ENCODE measurements at places on chromosomes 16 and 17.
A peak's percentile ranks its signal among the peaks of the same experiment; 100 is the strongest.

- DNase-seq, result peak; percentile 54
Observed at GRCh38 chr17:27244491-27245223, 49.3 kb upstream of the WSB1 start.

DNA sequence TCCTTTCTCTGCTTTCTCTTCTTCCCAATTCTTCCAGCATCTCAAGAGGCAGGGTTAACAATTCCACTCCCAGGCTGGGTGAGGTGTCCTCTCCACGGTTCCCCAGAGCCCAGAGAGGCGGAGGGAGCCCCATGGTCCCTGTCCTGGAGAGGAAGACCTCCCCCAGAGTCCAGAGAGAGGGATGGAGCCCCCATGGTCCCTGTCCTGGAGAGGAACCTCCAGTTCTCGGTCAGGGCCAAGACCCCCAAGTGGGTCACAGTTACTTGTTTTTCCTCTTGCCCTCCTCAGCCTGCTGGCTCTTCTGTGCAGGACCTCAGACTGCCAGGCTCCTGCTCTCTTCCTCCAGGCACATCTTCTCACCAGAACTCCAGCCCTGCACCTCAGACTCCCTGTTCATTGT, 135.2 kb downstream of the RPTOR start:
- DNase-seq, result no peak

- no peak for DNase-seq
Observed at GRCh38 chr16:84686707-84687298, 13.0 kb upstream of the USP10 start.

DNA sequence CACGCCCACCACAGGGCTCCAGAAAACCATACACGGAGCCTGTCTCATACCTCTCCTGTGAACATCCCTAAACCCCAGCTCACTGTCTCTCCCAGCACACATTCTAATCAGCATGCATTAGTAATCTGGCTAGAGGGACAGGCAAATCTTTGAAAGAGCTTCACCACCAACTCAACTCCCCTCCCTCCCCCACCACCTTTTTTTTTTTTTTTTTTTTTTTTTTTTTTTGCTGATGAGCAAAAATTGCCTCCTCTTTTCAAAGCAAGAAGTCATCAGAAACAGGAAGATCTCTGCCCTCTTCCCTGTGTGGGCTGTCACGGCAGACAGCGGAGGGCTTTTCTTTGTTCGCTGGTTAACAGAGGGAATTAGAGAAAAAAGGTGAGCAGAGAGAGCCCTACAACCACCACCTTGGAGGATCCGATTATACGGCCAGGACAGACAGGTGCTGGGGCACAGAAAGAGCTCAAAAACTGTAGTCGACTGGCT, 19.9 kb downstream of the GAS7 start:
- no peak for DNase-seq

DNA sequence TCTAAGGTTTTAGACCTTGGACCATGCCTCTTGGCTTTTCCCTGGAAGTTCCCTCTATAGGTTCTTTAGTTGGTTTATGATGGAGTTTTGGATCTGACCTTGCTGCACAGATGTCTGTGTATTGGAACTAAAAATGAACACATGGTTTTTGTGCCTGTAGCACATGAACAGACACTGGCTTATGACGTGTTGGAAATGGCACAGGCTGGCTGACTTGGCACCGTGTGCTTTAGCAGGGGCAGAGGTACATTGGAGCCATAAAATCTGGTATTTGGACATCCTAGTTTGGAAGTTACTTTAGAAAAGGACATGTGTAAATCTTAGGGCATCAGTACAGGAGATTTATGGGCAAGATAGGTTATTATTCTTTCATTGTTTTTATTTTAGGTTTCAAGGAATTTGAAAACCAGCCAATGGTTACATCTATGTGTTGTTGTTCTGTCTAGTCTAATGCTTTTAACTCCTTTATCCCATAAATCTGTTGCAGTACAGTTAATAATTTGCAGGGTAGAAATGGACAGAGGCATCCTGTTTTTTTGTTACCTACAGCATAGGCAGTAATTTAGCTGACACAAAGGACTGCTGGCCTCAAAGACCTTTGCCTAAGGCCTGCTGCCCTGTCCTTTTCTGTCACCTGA, 6.0 kb downstream of the SOCS7 start:
- no peak for DNase-seq

DNA sequence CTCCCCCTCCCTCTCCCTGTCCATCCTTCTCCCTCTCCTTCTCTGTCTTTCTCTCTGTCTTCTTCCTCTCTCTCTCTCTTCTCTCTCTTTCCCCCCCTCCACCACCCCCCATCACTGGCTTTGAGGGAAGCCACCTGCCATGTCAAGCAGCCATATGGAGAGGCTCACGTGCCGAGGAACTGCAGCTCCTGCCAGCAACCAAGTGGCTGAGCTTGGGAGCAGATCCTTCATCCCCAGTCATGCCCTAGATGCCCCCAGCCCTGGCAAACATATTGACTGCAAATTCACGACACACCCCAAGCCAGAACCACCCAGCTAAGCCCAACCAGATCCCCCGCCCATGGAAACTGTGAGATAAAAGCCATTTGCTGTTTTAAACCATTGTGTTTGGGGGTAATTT, 40.9 kb upstream of the RBFOX3 start:
- no peak for DNase-seq

GRCh38 chr17:67152824-67153223, 92.2 kb downstream of the HELZ start:
- no peak for DNase-seq

GRCh38 chr17:1365445-1366039, 34.5 kb downstream of the YWHAE start:
- peak; percentile 90 for DNase-seq

GRCh38 chr17:73187203-73187769, 5.6 kb upstream of the COG1 start:
- no peak for DNase-seq

- peak; percentile 55 for DNase-seq
Observed at GRCh38 chr17:77400445-77400870, 259.7 kb downstream of the SEC14L1 start.
